ENCODE measurements at places on chromosomes 4 and X.

- no peak for DNase-seq
These were observed 54.7 kb downstream of the CNGA2 start for GRCh38 chrX:151789179-151789800.

DNA sequence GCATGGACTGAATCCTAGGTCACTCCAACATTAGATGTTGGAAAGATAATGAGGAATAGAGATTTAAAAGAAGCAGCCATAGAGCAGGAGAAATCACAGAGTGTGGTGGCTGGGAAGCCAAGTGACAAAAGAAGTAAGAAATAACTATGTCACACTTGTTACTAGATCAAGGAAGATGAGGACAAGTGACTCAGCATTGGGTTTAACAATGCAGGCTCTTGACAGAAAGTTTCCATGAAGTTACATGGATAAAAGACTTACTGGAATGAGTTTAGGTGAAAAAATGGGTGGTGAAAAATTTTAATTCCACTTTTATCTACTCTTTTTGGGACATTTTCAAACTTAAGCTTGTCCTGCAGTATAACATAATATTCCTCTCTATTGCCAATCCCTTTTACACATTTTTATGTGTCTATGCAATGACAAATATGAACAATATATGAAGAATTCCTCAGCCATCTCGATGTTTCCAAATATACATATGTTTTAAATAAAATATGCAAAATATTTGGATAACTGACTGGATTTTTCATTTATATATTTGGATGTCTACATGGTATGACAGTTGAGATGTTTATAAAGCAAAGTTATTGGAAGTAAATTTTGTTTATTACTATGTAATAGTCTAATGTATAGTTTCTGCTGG, 462.6 kb downstream of the IL15 start:
- no peak for DNase-seq

DNA sequence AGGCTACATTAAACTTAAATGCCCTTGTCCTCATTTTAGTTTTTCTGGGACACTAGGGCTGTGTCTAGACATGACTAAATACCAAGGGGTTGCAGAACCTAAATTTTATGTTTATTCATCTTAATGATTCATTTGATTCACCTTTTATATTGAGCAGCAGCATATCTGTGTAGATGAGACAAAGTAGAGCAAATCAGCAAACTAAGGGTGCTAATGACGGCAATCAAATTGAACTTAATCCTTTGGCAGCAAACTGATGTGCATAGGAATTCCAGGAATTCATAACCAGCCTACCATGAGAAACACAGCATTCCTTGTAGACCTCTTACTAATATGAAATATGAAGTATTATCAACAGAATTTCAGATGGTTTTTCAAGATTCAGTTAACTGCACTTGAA, 25.1 kb downstream of the EPHA5 start:
- DNase-seq = no peak

DNA sequence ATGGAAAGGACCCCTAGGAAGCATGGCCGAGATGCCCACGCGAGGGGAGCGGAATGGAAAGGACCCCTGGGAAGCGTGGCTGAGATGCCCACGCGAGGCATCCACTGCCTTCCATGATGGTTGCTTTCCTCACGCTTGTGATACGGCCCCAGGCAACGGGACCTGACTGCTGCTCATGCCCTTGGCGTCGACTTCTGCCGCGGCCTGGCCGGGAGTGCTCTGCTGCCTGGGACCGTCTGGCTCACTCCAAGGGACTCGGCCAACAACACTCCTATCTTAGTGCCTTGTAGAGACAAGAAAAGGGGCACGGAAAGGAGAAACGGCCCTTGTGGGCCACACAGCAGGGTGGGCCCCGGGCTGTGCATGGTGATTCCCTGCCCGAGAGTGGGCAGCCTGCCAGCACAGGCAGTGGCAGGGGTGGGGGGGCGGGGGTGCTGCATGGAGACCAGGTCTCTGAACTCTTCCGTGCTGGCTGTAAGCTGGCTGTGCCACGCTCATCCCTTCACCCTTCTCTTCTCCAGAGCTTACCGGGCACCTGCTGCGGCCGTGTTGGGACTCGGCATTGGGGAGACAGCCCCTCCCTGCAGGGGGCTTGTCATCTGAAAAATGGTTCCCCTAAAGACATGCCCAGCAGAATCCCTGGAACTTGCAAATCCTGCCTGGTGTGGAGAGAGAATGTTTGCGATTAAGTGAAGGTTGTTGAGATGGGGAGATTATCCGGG, 38.6 kb upstream of the HMX1 start:
- no peak for DNase-seq

DNA sequence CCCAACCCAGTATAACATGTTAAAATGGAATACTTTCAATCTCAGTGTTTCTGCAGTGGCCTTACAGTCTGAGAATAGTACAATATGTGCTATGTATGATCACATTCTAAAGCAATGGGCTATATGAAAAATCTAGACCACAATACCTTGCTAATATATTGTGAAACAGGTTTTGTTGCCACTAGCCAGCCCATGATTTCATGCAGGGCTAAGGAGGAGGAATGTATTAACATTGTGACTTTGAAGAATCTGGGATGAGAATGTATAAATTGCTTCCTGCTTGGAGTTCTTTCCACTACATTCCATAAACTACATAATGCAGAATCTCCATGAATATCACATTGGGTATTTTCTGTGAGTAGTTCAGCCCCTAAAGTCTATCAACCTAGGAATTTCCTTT, 935.4 kb upstream of the GRIA3 start:
- DNase-seq = no peak

- no peak for DNase-seq
These were observed 94.7 kb upstream of the GPM6B start for GRCh38 chrX:13911586-13911985.

DNA sequence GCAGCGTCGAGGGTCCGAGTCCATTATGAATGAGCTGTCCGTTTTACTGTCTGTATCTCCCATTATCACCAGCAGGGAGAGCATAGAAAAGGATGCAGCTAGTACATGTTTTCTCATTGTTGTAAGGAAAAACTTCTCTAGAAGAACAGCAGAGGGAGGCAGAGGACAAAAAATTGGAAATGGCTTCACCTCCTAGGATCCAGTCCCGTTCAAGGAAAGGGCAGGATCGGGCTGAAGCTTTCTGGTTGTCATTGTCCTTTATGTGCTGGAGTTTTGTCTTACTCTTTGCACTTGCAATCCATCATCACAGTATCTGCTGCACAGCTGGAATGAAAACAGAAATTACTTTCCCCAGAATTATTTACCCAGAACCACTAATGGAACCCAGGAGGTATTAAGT, 14.7 kb downstream of the NDP start:
- no peak for DNase-seq

GRCh38 chr4:91298156-91298700, 1005.5 kb upstream of the GRID2 start:
- no peak for DNase-seq

- no peak for DNase-seq
These were observed 146.8 kb downstream of the DCTD start for GRCh38 chr4:182770259-182770995.

- DNase-seq = no peak
These were observed at the start of gene GNRHR for GRCh38 chr4:67754288-67754687. Gene GNRHR (minus strand): TSS chr4:67754388. CDS start chr4:67754335, 53 bp downstream.

DNA sequence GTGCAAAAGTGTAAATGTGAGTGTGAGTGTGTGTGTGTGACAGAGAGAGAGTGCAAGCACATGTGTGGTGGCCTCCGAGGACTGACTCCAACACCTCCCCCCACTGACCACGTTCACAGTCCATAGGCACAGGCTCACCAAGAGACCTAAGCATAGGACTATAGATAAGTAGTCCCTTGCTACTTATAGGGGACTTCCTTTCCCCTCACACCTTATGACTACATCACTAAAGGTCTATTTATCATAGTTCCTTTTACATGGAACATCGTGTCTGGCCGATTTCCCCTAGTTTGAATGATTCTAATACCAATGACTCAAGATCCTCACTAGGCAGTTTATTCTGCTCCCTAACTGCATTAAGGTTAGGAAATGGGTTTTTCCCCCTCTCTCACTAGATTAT, 17.8 kb downstream of the FRMPD3 start:
- DNase-seq = no peak

DNA sequence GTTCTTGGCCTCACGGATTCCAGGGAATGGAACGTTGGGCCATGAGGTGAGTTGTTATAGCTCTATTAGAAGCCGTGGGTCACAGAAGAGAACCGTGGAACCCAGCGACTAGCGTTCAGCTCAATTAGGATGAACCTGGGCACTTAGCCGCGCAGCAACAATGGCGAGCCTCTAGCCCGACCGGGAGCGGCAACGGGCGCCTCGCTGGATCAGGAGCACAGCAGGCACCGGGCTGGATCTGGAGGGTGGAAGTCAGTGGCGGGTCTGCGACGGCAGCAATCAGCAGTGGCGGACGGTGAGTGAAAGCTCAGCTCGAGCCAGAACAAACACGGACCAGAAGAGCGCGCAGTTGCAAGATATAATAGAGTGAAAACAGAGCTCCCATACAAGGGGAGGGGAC, 34.2 kb downstream of the AGA start:
- no peak for DNase-seq

DNA sequence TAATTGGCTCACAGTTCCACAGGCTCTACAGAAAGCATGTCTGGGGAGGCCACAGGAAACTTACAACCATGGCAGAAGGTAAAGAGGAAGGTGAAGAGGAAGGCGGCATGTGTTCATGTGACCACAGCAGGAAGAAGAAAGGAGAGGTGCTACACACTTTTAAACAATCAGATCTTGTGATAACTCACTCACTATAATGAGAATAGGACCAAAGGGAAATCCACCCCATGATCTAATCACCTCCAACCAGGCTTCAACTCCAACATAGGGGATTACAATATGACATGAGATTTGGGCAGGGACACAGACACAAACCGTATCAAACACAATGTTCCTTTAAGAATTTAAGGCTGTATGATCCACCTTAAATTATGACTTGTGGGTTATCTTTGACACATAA, 10.5 kb upstream of the PGM2 start:
- no peak for DNase-seq

DNA sequence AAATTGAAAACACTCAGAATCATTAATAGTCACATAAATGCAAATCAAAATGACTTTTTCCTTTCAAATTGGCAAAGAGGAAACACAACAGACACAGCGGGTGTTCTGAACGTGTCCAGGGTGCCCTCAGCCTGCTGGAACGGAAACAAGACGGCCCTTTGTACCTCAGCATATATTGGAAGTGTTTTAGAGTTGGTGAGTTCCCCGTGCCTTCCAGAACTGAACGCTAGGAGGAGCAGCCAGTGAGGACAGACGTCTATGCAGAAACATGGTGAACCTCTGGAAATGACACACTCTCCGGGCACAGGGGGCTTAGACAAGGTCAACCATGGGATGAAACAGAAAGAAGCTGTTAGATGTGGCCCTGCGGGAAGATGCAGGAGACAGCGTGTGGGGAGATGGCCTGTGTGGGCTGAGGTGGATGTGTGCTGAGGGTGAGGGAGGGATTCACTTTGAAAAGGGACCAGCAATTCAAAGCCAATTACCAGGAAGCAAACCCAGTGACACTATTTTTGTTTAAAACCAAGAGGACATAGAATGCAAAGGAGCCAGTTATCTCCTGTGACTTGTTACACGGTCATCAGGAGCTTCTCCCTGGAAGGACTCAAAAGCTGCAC, 40.4 kb downstream of the RNF212 start:
- peak; percentile 45 for DNase-seq

GRCh38 chr4:104294811-104295210, 199.9 kb downstream of the CXXC4 start:
- no peak for DNase-seq

GRCh38 chr4:37830640-37831039, 4.2 kb downstream of the PGM2 start:
- DNase-seq = no peak

- DNase-seq = no peak
These were observed 100.0 kb downstream of the ATP11C start for GRCh38 chrX:139832718-139833309.

DNA sequence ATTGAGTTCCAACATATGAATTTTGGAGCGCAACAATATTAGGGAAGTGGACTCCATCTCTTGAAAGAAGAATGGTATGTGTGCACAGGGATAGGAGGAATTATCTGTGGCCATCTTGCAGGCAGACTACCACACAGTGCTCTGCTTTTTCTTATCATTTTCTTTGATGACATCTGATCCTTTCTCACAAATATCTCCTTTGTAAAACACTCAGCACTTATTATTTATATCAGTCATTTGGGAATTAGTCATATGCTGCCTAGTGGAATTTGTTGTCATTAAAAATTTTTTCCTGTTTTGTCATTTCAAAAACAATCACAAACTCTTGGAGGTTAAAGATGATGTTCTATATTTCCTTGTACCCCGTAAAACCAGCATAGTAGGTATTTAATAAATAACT, 444.3 kb upstream of the ATOH1 start:
- no peak for DNase-seq

GRCh38 chrX:74179071-74179470, 124.9 kb upstream of the ZCCHC13 start:
- DNase-seq = no peak

DNA sequence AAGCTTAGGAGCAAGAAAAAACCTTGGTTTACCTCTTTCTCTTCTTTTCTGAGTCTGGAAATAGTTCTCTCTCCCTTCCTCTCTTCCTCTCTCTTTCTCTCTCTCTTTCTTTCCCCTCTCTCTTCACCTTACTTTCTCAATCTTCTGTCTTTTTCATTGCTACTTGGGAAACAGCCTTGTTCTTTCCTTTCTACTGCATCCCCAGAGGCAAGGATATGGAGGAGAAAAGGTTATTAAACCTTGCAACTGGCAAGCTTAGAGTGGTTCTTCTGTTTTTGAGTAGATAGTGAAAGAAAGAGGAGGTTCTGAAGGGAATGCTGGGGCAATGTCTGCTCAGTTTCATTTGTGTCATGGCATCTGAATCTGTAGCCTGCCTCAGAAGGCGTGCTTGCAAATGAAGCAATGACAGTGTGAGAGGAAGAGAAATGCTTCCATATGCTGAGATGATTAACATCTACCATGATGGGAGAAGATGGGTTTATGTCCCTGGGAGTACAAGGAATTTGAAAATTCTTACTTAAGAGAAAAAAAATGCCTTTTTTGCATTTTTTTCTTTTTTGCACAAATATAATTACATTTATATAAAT, 190.6 kb downstream of the CEP135 start:
- no peak for DNase-seq

- no peak for DNase-seq
These were observed 23.7 kb downstream of the EMCN start for GRCh38 chr4:100494166-100494565.

All from stimulated activated CD4-positive, alpha-beta T cell treated with anti-CD3 and anti-CD28 coated beads, TNF-alpha, amount 100 ng/mL, for 48 hours (primary cell).